SJSA1 (cell line): ENCODE measurements at places on chromosomes 4 and X. TPM values are rescaled to one million over a fixed set of nuclear protein-coding genes. Genes with fewer than 3 reads are reported as not detected.

Gene GLUD2
- total RNA-seq: 0.38 and 0.55 TPM in 2 replicates

Gene CT45A5
- total RNA-seq: not detected in 2 replicates

Gene RAI2
- 0.13 TPM in 1 of 2 replicates, not detected in the other for total RNA-seq

Gene USP27X
- total RNA-seq: 0.66 and 0.87 TPM in 2 replicates

Gene ARHGAP4
- 0.63 TPM in 1 of 2 replicates, not detected in the other for total RNA-seq

Gene MAOB
- not detected in 2 replicates for total RNA-seq

Gene ATOH1
- not detected in 2 replicates for total RNA-seq

Gene BCAP31
- total RNA-seq: 188 and 249 TPM in 2 replicates

Gene MUC7
- not detected in 2 replicates for total RNA-seq
